ENCODE measurements at places on chromosomes 13 and 19.

DNA sequence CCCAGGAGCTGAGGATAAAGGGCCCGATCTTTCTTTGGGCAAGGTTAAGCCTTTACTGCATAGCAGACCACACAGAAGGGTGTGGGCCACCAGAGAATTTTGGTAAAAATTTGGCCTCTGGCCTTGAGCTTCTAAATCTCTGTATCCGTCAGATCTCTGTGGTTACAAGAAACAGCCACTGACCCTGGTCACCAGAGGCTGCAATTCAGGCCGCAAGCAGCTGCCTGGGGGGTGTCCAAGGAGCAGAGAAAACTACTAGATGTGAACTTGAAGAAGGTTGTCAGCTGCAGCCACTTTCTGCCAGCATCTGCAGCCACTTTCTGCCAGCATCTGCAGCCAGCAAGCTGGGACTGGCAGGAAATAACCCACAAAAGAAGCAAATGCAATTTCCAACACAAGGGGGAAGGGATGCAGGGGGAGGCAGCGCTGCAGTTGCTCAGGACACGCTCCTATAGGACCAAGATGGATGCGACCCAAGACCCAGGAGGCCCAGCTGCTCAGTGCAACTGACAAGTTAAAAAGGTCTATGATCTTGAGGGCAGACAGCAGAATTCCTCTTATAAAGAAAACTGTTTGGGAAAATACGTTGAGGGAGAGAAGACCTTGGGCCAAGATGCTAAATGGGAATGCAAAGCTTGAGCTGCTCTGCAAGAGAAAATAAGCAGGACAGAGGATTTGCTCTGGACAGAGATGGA is 8.4 kb upstream of the CEACAM19 start:
- no peak overlapping the region for H3K27ac ChIP-seq
- H3K4me3 ChIP-seq = no peak overlapping the region
- no peak for DNase-seq
- H3K27me3 ChIP-seq = no peaks in the 10 kb centered on the region
- peaks cover 15% of the 10 kb centered on the region for H3K36me3 ChIP-seq

DNA sequence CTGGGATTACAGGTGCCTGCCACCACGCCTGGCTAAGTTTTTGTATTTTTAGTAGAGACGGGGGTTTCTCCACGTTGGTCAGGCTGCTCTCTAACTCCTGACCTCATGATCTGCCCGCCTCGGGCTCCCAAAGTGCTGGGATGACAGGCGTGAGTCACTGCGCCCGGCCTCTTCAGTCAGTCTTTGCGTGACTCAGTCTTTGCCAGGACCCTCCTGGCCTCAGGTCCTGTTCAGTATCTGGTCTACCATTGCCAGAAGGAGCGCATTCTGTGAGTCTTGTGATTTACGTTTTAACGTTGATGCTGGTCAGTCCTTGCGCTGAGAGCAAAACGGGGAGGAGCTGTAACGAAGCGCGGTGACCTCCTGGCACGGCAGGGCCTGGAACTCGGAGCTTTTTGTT is 7.6 kb upstream of the HMG20B start:
- H3K27ac ChIP-seq = no peak overlapping the region
- H3K27me3 ChIP-seq = no peaks in the 10 kb centered on the region
- DNase-seq = no peak
- no peak overlapping the region for H3K4me3 ChIP-seq
- no peaks in the 10 kb centered on the region for H3K4me1 ChIP-seq

DNA sequence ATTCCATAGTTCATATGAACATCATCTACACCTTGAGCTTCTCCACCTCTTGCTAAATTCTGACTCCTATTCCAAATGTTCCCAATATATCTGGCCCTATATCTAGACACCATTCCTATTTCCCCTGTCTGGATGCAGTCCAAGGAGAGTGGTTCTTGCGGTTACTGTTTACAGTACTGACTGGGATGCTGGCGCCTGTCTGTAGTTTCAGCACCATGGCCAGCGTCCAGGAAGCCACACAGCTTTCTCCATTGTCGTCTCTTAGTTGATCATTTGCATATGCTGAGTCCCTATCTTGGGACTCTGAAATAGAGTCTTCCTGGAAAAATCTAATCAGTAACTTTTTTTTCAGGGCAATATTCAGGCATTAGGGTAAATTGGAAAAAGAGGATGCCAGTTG is 14.9 kb downstream of the LAIR2 start:
- no peaks in the 10 kb centered on the region for H3K36me3 ChIP-seq
- no peak overlapping the region for H3K4me3 ChIP-seq
- H3K27ac ChIP-seq = no peak overlapping the region
- peaks cover 38% of the 10 kb centered on the region for H3K27me3 ChIP-seq

- H3K4me1 ChIP-seq = no peaks in the 10 kb centered on the region
- H3K36me3 ChIP-seq = no peaks in the 10 kb centered on the region
- H3K4me3 ChIP-seq = no peak overlapping the region
- no peak for DNase-seq
- no peak overlapping the region for H3K27ac ChIP-seq
Measured at GRCh38 chr19:6119031-6119430, 8.7 kb upstream of the RFX2 start.

- no peaks in the 10 kb centered on the region for H3K36me3 ChIP-seq
- no peak overlapping the region for H3K27ac ChIP-seq
- no peak overlapping the region for H3K4me3 ChIP-seq
- H3K4me1 ChIP-seq = no peaks in the 10 kb centered on the region
Measured at GRCh38 chr19:31537136-31537535, 187.9 kb upstream of the TSHZ3 start.

- H3K27me3 ChIP-seq = no peaks in the 10 kb centered on the region
- H3K4me1 ChIP-seq = no peaks in the 10 kb centered on the region
- H3K4me3 ChIP-seq = no peak overlapping the region
Measured at GRCh38 chr19:6012426-6013170, 34.7 kb upstream of the RANBP3 start.

DNA sequence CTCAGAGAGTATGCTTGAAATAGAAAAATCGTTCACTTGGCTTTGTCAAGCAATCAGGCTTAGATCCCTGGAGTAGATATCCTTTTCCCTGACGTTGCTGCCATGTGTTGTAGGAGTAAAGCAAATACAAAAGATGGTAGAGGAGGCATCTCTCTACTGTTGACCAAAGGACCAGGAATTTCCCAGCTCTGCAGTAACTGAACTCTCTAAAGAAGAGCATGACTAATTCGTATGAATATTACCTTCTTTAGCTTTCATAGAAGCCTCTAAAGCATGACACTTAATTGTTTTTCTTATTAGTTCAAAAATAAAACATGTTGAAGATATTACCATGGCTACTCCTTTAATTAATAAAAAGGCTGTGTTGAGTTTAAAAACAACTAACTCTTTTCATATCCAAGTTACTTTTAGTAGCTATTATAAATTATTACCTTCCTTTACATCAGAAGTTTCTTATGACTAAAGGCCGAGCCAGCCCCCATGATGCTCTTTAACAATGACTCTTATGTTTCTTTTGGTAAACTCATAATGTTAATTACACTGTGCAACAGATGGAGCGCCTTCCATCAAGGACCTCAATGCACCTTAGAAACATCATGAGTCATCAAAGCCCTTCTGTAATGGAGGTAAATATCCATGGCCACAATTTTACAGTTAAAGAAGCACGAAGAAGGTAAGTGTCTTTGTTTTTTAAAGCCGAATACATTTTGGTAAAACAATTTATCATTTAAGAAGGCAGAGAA is 352.4 kb downstream of the KLF5 start:
- no peaks in the 10 kb centered on the region for H3K27me3 ChIP-seq
- H3K4me1 ChIP-seq = peaks cover 2% of the 10 kb centered on the region
- DNase-seq = no peak

GRCh38 chr13:61276401-61276800 is 139.2 kb downstream of the PCDH20 start:
- no peak for DNase-seq
- no peak overlapping the region for H3K4me3 ChIP-seq
- no peak overlapping the region for H3K27ac ChIP-seq
- no peaks in the 10 kb centered on the region for H3K27me3 ChIP-seq
- H3K36me3 ChIP-seq = no peaks in the 10 kb centered on the region

DNA sequence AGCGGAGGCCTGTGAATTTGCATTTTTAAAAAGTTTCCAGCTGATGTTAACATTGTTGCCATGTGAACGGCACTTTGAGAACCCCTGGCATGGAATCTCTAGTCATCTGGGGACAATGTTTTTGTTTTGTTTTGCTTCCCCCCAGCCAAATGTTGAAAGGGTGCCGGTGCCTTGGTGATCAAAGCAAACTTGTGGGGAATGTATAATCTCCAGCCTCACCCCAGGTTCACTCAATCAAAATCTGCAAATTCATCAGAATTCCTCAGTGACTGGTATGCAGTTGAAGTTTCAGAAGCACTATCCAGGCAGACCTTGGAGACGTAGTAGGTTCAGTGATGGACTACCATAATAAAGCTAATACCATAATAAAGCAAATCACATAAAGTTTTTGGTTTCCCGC is 428.7 kb downstream of the MYO16 start:
- H3K4me1 ChIP-seq = no peaks in the 10 kb centered on the region
- H3K27ac ChIP-seq = no peak overlapping the region
- DNase-seq = no peak
- H3K36me3 ChIP-seq = no peaks in the 10 kb centered on the region
- no peak overlapping the region for H3K4me3 ChIP-seq

- no peak overlapping the region for H3K4me3 ChIP-seq
- H3K27ac ChIP-seq = no peak overlapping the region
- H3K36me3 ChIP-seq = peaks cover 94% of the 10 kb centered on the region
- no peak for DNase-seq
Measured at GRCh38 chr19:20558571-20558970, 7.0 kb downstream of the ZNF737 start.

DNA sequence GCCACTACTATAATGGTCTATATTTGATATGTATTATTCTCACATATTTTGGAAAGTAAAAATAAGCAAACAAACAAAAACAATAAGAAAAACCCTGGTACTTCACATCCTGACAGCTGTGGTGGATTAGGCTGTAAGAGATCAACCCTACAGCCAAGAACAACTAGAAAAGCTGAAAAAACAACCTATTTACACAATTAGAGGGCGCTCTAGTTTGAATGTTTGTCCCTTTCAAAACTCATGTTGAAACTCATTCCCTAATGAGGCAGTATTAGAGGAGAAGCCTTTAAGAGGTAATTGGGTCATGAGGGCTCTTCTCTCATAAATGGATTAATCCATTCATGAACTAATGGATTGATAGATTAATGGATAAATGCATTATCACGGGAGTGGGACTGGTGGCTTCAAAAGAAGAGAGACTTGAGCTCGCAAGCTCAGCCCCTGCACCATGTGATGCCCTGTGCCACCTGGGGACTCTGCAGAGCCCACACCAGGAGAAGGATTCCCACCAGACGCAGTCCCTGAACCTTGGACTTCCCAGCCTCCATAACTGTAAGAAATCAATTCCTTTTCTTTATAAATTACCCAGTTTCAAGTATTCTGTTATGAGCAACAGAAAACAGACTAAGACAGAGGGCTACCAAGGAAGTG is 733.9 kb upstream of the ARGLU1 start:
- no peak overlapping the region for H3K27ac ChIP-seq
- H3K27me3 ChIP-seq = no peaks in the 10 kb centered on the region
- no peak overlapping the region for H3K4me3 ChIP-seq
- no peak for DNase-seq
- no peaks in the 10 kb centered on the region for H3K36me3 ChIP-seq

GRCh38 chr19:57052081-57052480 is 67.7 kb upstream of the USP29 start:
- no peak for DNase-seq
- H3K4me1 ChIP-seq = no peaks in the 10 kb centered on the region
- H3K4me3 ChIP-seq = no peak overlapping the region
- no peak overlapping the region for H3K27ac ChIP-seq

- H3K36me3 ChIP-seq = no peaks in the 10 kb centered on the region
- H3K27me3 ChIP-seq = peaks cover 34% of the 10 kb centered on the region
- no peak for DNase-seq
- H3K27ac ChIP-seq = no peak overlapping the region
Measured at GRCh38 chr13:111993691-111994090, 73.3 kb upstream of the SOX1 start.

DNA sequence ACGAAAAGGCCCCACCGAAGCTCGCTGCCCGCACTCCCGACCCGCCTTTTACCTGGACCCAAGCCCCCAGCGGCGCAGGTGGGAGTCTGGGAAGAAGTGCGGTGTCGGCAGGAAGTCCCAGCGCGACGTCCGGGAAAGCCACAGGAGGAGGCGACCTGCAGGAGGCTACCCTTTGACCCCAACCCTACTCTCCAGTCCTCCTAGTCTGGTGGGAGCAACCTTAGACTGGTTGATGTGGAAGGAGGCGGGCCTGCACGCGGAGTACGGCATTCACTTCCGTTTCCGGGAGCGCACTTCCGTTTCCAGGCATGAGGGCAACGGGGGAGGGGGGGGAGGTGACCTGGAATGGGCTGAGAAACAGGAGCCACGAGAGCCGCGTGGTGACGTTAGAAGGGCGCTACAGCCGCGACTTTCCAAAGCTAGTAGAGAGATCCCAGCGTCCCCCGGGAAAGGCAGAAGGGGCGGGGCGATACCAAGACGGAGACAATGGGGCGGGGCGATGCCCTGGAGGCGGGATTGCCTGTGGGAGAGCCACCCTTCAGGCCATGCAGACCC is 28.5 kb downstream of the ZNF266 start:
- H3K4me3 ChIP-seq = peak overlapping the region; percentile 72
- H3K36me3 ChIP-seq = peaks cover 71% of the 10 kb centered on the region
- H3K27ac ChIP-seq = peak overlapping the region; percentile 72
- H3K27me3 ChIP-seq = peaks cover 10% of the 10 kb centered on the region
- H3K4me1 ChIP-seq = peaks cover 20% of the 10 kb centered on the region

GRCh38 chr13:65307056-65307455 is 1923.1 kb downstream of the PCDH9 start:
- H3K4me3 ChIP-seq = no peak overlapping the region
- H3K27me3 ChIP-seq = no peaks in the 10 kb centered on the region
- no peaks in the 10 kb centered on the region for H3K4me1 ChIP-seq

GRCh38 chr13:50911081-50911631 is 1.6 kb downstream of the RNASEH2B start:
- no peaks in the 10 kb centered on the region for H3K27me3 ChIP-seq
- H3K4me1 ChIP-seq = peaks cover 54% of the 10 kb centered on the region
- no peak for DNase-seq
- H3K36me3 ChIP-seq = peaks cover 10% of the 10 kb centered on the region
- peak overlapping the region; percentile 98 for H3K27ac ChIP-seq
- H3K4me3 ChIP-seq = peak overlapping the region; percentile 94

DNA sequence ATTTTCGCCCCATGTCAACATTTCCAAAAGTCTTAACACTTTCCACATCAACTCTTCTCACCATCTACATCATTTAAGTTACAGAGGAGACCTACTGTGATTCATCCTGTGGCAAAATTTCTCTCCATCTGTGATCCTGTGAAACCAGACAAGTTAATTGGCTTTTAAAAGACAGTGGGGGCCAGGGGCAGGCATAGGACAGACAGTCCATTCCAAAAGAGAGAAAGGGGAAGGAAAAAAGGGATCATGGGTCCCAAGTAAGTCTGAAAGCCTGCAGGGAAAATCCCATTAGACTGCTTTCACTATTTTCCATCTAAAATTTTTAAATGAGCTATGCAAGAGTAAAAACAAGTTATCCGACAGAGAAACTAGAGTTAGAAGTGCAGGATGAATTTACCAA is 121.0 kb downstream of the MRPL57 start:
- H3K36me3 ChIP-seq = peaks cover 9% of the 10 kb centered on the region
- peak overlapping the region; percentile 87 for H3K27ac ChIP-seq
- H3K27me3 ChIP-seq = no peaks in the 10 kb centered on the region
- peak overlapping the region; percentile 91 for H3K4me3 ChIP-seq
- no peak for DNase-seq
- peaks cover 25% of the 10 kb centered on the region for H3K4me1 ChIP-seq

Data from activated T-cell treated with anti-CD3 and anti-CD28 coated beads, Interleukin-2, amount 50 U/mL, for 24 hours (primary cell).